A549 treated with Hydrocortisone at 1 μM for 4 hours (cell line): ENCODE measurements at places on chromosomes 16 and 17. TPM values are rescaled to one million over a fixed set of nuclear protein-coding genes. Genes with fewer than 3 reads are reported as not detected.

Gene UNC13D
- 5.0 to 6.8 TPM (median 5.9 TPM) in 5 replicates for total RNA-seq

Gene KRTAP3-2
- total RNA-seq: 0.26 to 0.44 TPM (median 0.29 TPM) in 5 replicates

Gene TLCD2
- total RNA-seq: 1.3 to 1.9 TPM (median 1.6 TPM) in 5 replicates

Gene CD7
- 0.17 to 0.28 TPM (median 0.19 TPM) in 4 of 5 replicates, not detected in the other for total RNA-seq
